ENCODE measurements at places on chromosomes 12 and 14. TPM values are rescaled to one million over a fixed set of nuclear protein-coding genes. Genes with fewer than 3 reads are reported as not detected.

DNA sequence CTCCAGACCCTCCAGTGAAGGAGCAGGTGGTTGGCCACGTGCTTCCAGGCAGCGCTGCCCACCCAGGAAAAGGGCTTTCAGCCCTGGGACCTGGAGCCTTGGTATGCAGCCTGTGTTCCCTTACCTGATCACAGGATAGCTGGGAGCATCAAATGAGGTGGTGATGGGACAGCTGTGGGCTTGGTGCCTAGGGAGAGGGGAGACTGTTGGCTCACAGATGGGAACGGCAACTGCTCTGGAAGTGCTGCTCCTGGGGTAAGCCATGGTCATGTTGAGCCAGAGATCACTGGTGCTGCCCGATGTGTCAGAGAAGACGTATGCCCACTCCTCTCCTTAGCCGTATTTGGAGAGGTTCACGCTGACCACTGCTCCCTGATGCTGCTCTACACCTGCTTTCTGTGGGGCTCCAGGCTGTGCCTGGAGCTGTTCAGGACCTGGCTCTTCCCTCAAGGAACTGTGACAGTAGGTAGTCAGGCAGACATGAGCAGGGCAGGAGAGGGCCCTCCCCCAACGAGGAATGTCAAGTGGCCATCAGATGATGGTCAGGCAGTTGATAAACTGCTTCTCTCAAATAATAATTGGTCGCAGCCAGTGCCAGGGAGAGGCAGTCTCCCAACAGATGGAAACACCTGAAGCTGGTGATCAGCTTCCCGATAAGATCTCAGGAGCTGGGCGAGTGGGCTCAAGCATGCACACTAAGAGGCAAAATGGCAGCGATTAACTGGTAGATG lies 2.8 kb upstream of the CYP46A1 start:
- no peak for DNase-seq

GRCh38 chr12:109491671-109492070 lies 14.2 kb downstream of the UBE3B start:
- DNase-seq = no peak

DNA sequence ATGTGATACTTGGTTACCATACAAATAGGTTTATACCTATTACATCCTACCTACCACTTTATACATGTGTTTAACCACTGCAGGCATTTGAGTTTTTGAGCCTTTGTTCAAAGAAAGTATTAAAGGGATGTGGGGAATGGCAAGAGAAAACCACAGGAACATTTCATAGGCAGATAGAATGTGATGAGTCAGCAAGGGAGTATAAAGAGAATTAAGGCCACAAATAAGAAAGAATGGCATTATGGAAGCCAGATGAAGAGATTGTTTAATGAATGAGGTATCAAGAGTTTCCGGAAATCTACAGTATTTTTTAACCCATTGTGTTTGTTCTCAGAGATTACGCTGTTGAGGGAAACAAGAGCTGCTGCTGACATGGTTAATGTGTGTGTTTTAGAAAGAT lies 66.9 kb downstream of the METTL25 start:
- DNase-seq = no peak

DNA sequence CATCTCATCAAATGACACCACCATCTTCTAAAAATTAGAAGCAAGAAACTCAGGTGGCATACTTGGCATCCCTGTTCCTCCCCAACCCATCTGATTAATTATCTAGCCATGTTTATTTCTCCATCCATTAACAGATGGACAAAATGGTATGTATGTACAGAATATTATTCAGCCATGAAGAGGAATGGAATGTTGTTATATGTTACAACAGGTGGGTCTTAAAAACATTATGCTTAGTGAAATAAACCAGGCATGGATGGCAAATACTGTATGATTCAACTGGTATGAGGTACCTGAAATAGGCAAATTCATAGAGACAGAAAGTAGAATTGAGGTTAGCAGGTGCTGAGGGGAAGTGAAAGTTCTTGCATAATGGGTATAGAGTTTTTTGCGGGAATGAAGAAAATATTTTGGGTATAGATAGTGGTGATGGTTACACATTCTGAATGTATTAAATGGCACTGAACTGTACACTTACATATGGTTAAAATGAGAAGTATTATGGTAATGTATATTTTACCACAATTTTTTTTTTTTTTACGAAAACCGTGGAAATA lies 17.5 kb downstream of the YY1 start:
- DNase-seq = no peak

GRCh38 chr12:131761638-131762037 lies 50.7 kb downstream of the SFSWAP start:
- DNase-seq = no peak

DNA sequence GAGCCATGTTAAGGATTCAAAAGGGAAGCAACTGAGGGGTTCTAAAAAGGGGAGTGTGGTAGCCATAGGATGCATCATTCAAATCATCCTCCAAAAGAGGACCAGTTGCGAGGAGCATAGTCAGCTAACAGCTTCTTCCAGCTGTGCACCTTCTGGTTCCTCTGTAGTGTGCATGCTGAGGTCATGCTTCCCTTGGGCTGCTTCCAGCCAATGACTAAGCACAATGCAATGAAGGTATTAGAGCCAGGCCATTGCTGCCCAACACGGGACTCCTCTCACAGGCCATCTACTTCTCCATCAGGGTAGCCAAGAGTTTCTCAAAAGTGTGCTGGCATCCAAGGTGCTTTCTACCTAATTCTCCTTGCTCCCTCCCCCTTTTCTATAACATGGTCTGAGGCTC lies 69.2 kb upstream of the ARID2 start:
- no peak for DNase-seq

DNA sequence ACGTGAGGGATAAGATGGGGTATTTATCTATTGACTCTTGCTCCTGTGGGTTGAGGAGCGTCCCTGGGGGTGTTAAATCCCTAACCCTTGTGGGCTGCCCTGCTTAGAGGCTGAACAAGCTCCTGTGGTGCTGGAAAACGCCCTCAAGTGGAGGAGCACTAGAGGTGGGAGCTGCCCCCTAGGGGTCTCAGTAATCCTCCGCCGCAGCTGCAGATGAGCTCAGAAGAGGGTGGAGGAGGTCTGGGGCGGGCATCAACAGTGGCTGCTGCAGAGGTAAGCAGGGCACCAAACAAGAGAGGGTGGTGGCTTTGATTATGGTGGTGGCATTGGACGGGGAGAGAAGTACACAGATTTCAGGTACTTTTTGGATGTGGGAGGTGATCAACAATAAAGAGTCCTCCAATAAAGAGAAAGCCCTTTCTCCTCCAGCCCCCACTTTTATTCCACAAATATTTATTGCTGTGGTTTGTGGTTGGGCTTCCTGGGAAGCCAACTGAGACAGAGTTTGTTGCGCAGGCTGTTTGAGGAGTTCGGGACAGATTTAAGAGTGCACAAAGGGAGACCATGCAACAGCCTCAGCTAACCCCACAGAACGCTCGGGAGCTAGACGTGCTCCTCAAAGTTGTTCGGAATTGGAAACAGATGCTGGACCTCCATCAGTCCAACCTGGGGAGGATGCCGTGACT lies 179.9 kb downstream of the ADCK1 start:
- DNase-seq = no peak

DNA sequence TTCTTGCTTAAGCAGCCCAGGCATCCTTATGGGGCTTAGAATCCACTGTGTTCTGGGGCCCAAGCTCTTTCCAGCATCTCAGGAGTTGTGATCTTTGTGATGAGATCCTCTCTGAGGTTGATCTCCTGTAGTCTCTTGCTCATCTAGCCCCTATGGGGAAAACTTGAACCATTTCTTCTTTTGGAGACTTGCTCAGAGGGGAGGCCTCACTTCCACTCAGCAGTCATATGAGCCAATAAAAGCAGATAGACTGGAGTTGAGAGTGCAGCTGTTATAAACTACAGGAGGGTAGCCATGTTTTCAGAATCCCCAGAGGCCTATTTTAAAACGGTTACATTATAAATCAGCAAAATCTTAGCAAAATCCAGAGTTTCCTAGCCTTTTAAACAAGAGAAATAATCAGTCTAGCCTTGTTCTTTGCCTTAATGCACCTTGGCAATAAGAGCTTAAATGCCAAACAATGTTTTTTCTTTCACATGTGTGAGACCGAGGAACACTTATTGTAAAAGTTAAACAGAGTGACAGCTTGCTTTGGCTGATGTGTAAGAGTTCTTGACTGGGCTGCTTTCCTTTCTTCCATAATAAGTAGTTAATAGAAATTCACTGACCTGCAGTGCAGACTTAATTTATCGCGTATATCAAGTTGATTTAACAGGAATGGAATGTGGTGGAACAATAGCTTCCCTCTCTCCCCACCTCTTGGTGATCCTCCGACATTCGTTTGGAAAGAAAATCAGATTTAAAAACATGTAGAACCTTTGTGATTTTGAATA lies 168.3 kb downstream of the NEDD1 start:
- DNase-seq = no peak

DNA sequence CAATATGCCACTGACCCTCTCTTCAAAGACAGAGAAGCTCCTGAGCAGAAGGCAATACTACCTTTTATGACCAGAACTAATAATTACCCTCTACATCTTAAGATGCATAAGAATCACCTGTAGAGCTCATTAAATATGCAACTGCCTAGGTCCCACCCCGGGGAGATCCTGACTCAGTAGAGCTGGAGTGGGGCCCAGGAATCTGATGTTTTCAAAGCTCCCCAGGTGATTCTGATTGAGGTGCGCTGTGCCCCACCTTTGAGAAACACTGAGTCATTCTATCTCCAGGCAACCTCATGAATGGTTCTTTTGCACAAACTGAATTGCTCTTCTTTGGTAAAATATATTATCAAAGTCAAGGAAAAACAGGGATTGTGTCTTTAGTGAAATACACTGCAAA lies 149.3 kb upstream of the BMP4 start:
- no peak for DNase-seq

KRT79 gene
- not detected for total RNA-seq

DENND5B gene
- total RNA-seq = not detected

GRCh38 chr12:58930770-58931324 lies 10.5 kb upstream of the LRIG3 start:
- DNase-seq = no peak

Data from CD4-positive, alpha-beta memory T cell (primary cell).